ENCODE measurements at places on chromosomes 4 and X.

DNA sequence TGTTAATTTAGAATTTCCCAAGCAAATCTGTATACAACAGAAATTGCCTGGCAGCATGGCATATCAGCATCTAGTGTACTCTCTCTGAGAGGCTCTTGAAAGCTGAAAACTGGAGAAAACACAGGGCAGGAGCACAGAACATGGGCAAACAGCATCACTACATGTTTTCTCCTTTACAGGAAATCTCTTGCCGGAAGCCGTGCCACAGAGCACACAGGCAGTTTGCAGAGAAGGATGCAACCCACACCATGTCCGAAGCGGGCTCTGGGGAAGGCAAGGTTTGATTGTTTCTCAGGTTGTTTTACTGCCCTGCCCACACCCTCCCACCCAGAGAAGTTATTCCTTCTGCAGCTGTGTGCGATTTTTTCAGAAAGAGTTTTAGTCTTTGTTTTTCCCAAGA is 41.1 kb upstream of the FAM9C start:
- DNase-seq: no peak

- DNase-seq: no peak
Measured at GRCh38 chrX:147069926-147070325, 255.4 kb upstream of the CXorf51A start.

- DNase-seq: no peak
Measured at GRCh38 chr4:147447786-147448185, 33.1 kb upstream of the EDNRA start.

- no peak for DNase-seq
Measured at GRCh38 chrX:120486786-120487185, 17.7 kb upstream of the LAMP2 start.

DNA sequence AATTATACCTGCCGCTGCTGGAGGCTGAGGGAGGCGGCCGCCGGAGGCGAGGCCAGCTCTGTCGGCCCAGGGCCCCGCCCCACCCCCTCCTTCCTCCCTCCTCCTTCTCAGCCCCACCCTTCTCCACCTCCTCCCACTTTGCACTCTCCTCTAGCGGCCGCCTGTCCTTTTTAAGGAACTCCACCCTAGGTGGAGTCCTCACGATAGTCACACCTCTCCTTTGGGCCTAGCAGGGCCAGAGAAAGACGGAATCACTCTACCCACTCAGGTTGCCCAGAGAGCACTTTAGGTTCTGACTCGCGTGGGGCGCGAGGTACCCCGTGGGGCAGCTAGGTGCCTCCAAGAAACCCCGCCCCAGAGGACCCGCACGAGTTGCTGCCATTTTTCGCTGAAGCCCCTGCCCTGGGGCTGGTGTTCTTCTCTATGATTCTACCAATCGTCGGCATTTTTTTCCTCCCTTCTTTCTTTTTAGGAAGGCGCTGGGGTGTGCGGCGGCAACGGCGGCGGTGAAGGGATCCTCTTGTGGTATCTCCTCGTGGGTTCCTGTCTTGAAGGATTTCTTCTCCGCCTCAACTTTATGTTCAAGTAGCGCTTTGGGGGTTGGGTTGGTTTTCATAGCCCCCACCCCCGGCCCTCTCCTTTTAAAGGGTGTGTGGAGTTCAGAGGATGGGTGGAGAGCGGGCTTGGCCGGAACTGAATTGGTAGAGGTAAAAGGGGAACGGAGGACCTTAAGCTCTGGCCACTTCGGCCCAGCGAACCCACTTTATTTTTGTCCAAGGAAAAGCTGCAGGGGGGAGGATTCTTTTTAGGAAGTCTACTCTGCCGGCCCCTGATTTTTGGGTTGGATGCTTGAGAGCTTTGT is at the start of gene KLF8:
TSS of gene KLF8 (plus strand) at position 136 of the 862 bp plus-strand sequence. CDS start 979 bp downstream, outside the sequence.
- peak; percentile 30 for DNase-seq

- no peak for DNase-seq
Measured at GRCh38 chr4:89404530-89404929, 96.9 kb upstream of the GPRIN3 start.

- no peak for DNase-seq
Measured at GRCh38 chr4:7083597-7084563, 16.0 kb upstream of the GRPEL1 start.

GRCh38 chrX:37912304-37912703 is 64.9 kb upstream of the DYNLT3 start:
- no peak for DNase-seq

DNA sequence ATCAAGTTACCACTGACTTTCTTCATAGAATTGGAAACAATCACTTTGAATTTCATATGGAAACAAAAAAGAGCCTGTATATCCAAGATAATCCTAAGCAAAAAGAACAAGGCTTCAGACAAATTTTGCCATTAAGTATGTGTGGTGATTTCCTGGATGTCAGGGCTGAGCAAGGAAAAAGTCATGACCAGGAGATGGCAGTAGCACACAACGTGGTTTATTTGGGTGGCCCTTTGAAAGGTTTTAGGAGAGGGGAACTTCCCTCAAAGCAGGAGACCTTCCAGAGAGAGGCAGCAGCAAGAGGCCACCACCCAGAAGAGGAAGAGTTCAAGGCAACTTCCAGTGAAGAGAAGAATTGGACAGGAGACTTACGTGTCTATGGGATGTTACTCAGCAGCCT is 18.1 kb upstream of the ZXDB start:
- DNase-seq: no peak

GRCh38 chr4:39319676-39320075 is 46.5 kb downstream of the RFC1 start:
- no peak for DNase-seq

DNA sequence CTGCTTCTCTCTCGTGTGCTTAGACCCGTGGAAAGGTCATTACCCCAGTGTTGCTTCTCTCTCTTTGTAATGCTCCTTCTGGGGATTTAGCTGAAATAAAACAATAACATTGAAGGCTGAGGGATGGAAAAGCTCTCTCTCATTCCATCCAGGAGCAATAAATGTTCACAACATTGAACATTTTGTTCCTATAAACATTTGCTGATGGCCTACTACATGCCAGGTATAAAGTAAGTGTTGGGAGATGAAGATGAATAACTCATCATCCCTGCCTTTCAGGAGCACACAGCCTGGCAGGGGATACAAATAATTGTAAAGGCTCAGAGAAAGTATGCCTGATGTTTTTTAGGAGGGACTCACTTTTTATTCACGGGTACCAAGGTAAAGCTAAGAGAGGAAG is 158.1 kb downstream of the KDR start:
- DNase-seq: no peak
